ENCODE measurements at places on chromosomes 16 and 17.

DNA sequence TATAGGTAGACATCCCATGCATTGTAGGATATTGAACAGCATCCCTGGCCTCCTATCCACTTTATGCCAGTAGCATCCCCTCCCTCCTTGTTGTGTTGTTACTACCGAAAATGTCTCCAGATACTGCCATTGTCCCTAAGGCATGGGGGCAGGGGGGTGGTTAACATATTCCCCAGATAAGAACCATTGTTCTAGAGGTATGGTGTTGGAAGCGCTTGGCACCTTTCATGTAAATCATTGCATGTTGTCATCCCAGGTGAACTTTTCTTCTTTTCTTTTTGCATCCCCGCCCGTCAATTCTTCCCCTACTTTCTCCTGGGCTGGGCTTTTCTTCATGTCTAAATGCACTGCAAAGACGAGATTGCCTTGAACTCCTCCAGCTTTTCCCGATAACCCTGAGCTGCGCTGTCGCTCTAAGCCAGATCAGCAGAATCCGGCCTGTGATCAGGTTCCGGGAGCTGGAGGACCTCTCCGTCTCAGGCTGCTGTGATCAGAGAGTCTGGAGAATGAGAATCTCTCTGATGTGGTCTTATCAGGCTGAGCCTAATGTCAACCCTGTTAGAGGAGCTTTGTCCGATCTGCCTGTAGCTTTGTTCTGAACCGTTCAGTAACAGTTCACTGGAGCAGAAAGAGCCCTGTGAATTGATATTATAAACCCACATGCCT, 76.2 kb downstream of the RBFOX1 start:
- DNase-seq = no peak

DNA sequence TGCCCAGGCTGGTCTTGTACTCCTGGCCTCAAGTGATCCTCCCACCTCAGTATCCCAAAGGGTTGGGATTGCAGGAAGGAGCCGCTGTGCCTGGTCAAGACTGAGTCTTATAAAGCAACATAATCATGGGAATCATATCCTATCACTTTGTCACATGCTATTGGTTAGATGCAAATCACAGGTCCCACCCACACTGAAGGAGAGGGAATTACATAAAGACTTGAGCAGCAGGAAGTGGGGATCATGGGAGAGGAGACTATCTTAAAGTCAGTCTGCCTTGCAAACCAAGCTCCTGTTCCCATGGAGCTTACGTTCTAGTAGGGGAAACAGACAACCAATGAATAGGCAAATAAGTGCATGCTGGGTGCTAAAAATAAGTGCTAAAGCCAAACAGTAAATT, 28.3 kb upstream of the TENT4B start:
- no peak for DNase-seq

DNA sequence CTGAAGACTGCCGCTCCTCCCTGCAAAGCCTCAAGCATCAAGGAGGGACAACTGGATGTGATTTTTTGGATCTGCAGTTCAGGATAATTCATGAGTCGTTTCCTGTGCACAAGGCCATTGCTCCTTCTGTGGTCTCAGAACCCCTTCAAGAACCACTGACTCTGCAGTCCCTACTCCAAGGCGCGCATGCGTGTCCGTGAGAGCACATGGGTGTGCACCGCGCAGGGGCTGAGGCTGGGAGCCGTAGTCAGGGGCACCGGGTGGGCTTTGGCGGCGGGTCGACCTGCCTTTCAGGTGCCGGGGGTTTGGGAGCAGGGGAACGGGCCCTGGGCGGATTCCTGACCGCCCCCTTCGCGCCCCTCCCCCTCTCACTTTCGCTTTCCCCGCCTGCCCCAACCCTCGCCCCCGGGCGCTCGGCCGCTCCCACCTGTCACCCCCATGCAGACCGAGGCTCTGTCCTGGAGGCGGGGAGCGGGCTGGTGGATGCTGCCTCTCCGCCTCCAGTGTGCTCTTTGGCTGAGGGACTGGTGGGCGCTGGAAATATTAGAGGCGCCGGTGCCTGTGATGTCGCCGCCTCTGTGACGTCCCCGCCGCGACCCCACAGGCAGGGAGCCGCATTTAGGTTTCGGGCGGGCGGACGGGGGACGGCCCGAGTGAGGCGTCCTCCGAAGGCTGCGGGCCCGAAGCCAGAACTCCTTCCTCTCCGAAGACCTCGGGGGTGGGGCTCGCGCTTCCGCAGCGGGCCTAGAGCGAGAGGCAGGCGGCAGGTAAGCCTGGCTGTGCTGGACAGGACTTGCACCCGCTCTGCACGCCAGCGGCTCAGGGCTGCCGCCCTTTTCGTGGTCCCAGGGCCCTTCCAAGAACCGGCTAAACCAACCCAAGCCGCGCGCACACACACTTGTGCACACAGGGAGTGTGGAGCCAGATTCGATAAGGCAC, at the start of gene SPATA32:
TSS of gene SPATA32 (minus strand) at position 518 of the 939 bp plus-strand sequence. CDS start at position 440, 78 bp downstream.
- DNase-seq = no peak

DNA sequence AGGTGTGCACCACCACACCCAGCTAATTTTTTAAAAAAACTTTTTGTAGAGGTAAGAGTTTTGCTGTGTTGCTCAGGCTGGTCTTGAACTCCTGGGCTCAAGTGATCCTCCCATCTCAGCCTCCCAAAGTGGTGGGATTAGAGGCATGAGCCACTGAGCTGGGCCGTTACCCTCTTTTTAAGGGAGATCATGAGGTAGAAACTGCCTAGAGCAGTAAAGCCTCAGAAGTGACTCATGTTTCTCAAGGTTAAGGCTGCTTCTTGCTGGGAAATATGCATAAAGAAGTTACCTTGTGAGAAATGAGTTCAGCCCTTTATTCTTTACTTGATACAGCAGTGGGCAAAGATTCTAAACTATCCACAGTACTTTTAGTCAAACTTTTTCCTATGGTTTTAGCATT, 38.2 kb downstream of the GRB2 start:
- no peak for DNase-seq
